ENCODE measurements at places on chromosomes 12 and 14.
A peak's percentile ranks its signal among the peaks of the same experiment; 100 is the strongest.

- no peak for DNase-seq
Observed at GRCh38 chr14:105937253-105938054, 411.1 kb downstream of the TMEM121 start.

- DNase-seq: no peak
Observed at GRCh38 chr14:39628087-39628486, 195.9 kb upstream of the FBXO33 start.

- no peak for DNase-seq
Observed at GRCh38 chr12:11821386-11822080, 172.1 kb downstream of the ETV6 start.

- DNase-seq: no peak
Observed at GRCh38 chr12:58034712-58035111, 93.3 kb downstream of the ATP23 start.

GRCh38 chr12:126926023-126926594 lies 1340.9 kb upstream of the TMEM132C start:
- no peak for DNase-seq

- no peak for DNase-seq
Observed at GRCh38 chr12:11728154-11728755, 78.8 kb downstream of the ETV6 start.

GRCh38 chr12:75751769-75752471 lies 240.5 kb upstream of the KRR1 start:
- no peak for DNase-seq

DNA sequence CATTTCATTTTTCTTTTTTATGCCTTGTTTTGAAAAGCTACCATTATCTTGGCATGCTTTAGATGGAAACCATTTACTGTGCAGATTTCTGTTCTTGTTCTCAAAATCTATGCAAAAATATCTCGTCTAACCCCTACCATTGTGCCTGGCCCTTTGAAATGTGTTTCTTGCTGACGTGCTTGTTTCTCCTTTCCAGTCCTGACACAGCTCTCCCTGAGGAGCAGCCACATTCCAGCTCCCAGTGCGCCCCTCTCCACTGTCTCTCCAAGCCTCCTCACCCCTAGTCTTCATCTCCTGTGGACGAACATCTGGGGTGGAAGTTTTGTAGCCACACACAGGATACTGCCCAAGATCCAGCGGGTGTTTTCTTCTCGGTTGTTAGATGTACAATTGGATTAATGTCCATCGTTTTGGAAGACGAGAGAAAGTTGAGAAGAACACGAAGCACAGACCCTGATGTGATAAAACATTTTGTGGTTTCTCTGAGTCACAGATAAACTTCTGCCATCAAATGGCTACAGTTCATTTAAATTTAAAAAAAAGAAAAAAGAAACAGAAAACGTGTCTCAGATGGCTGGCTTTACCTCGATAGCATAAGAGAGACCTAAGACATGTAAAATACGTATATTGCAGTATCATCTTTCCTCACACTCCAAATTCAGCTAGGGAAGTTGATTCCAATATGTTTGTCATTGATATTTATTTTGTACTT lies 21.9 kb upstream of the FGD4 start:
- no peak for DNase-seq

GRCh38 chr12:12837025-12837812 lies 24.1 kb downstream of the DDX47 start:
- peak; percentile 45 for DNase-seq

- DNase-seq: no peak
Observed at GRCh38 chr12:15206831-15207389, 14.3 kb downstream of the RERG start.

GRCh38 chr12:24752763-24753462 lies 196.0 kb downstream of the BCAT1 start:
- no peak for DNase-seq

DNA sequence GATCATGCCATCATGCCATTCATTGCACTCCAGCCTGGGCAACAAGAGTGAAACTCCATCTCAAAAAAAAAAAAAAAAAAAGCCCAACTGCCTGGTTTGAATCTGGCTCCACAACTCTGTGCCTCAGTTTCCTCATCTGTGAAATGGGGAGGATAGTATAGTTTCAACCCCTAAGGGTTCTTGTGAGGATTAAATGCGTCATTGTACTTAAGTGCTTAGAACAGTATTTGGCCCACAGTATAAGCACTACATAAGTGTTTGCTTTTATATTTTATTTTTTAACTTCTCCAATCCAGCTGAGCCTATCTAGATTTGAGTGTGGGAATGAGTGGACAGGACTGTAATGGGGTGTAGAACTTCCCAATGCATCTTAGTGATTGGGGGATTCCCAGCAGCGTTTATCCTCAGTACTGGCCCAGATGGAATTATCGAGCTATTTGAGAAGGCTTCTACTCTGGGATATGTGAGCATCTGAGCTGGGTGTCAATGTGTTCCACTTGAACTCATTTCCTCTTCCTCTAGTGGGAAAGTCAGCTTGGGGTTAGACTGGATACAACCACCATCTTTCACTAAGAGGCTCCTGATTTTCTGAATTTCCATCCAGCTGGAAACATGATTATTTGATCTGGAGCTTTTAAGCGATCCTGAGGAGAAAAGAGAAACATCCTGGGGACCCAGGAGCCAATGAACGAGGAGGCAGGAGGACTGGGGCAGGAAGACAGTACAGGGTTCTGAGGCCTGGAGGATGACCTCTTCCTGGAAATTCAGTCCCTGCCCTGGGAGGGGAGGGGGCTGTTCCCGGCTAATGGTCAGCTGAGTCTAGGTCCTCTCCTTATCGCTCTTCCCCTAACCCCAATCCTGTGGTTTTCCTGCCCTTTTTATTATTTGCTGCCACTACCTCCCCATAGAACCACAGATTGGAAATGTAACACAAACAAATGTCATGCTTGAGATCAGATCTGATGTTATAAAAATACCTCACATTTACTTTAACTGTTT lies 9.3 kb upstream of the ESPL1 start:
- DNase-seq: no peak

GRCh38 chr12:77130193-77130592 lies 64.8 kb upstream of the E2F7 start:
- DNase-seq: no peak

GRCh38 chr12:53739214-53740129 lies 12.2 kb upstream of the CALCOCO1 start:
- DNase-seq: no peak

GRCh38 chr12:89648211-89648930 lies 60.3 kb downstream of the ATP2B1 start:
- DNase-seq: no peak

GRCh38 chr14:76196980-76197695 lies 45.4 kb downstream of the GPATCH2L start:
- no peak for DNase-seq

GRCh38 chr14:50928002-50928635 lies 16.2 kb downstream of the PYGL start:
- DNase-seq: no peak

DNA sequence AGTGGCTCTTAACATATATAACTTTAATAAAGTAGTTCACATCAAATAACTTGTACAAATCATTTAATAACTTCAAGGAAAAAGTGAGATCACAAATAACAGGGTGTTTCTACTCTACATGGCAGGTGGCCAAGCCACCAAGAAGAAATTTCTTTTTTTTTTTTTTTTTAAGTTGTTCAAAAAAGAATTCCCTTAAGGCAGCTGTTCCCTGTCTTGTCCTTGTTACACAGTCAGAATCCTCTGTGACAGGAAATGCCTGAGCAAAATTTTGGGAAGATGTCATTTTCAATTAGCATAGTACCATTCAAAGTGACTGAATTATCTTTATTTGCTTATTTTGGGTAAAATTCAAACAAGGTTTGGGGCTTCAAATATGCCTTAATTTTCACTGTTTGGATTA lies 79.4 kb downstream of the LIN7A start:
- DNase-seq: no peak

GRCh38 chr14:22737052-22737451 lies 29.4 kb upstream of the OXA1L start:
- DNase-seq: no peak

- no peak for DNase-seq
Observed at GRCh38 chr14:93970965-93971634, 5.3 kb downstream of the ASB2 start.

GRCh38 chr14:90585106-90585505 lies 188.3 kb downstream of the CALM1 start:
- no peak for DNase-seq

DNA sequence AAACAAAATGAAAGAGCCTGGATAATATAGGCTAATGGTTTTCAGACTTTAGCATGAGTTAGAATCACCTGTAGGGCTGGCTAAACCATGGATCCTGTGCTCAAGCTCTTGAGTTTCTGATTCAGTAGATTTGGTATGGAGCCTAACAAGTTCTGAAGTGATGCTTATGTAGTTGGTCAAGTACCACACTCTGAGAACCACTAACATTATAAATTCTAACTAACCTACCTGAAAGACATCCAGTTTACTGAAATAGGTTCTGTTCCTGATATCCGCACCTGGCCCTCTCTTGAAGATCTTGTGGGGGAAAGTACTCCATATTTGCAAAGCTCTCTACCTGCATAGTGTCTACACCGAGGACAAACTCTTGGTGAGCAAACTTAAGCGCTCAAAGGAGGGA lies 59.4 kb upstream of the VSX2 start:
- no peak for DNase-seq

GRCh38 chr12:31797230-31797872 lies 68.5 kb upstream of the AMN1 start:
- no peak for DNase-seq

DNA sequence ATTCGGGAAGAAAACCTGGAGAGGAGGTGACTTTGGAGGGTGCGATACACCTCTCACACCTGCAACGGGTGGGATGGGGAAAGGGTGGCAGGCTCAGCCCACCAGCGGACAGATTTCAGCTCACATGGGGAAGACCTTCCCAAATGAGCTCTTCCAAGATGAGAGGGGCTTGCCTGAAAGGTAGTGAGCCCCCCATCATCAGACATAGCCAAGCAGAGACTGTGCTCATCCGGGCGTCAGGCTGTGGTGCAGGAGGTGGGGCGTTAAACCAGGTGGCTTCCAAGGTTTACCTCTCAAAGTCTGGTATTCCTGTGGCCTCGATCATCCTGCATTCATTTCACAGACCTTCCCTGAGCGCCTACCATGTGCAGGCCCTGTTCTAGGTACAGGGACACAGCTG lies 105.4 kb upstream of the FKBP4 start:
- no peak for DNase-seq

GRCh38 chr12:18895946-18896345 lies 158.0 kb downstream of the CAPZA3 start:
- DNase-seq: no peak

GRCh38 chr12:120286768-120287490 lies 4.8 kb downstream of the RNU4-2 start:
- DNase-seq: no peak

DNA sequence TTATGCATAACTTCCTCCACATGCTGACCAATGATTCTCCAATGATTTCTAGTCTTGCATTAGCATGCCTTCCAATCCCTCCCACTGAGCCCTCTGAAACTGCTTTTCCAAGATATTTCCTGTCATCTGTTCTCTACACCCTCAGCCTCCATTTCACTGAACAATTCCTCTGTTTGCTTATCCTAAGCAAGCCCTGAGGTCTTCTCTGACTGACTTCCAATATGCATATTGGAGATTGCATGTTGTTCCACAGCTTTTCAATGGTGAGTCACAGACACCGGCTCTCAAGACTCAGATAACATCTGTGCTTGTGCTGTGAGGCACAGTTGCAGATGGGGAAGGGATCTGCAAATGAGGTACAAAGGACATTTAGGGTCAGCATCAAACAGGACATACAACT lies 141.0 kb downstream of the SLC16A7 start:
- DNase-seq: no peak

- DNase-seq: no peak
Observed at GRCh38 chr12:6771091-6771495, 1.2 kb upstream of the LAG3 start.

Measured in muscle of arm (tissue), 14 donors.